Stimulated activated CD4-positive, alpha-beta T cell treated with anti-CD3 and anti-CD28 coated beads, Interleukin-1b, Interleukin-23, amount 100 ng/mL, for 1 hour (primary cell): ENCODE measurements at places on chromosomes 6 and 20.

DNA sequence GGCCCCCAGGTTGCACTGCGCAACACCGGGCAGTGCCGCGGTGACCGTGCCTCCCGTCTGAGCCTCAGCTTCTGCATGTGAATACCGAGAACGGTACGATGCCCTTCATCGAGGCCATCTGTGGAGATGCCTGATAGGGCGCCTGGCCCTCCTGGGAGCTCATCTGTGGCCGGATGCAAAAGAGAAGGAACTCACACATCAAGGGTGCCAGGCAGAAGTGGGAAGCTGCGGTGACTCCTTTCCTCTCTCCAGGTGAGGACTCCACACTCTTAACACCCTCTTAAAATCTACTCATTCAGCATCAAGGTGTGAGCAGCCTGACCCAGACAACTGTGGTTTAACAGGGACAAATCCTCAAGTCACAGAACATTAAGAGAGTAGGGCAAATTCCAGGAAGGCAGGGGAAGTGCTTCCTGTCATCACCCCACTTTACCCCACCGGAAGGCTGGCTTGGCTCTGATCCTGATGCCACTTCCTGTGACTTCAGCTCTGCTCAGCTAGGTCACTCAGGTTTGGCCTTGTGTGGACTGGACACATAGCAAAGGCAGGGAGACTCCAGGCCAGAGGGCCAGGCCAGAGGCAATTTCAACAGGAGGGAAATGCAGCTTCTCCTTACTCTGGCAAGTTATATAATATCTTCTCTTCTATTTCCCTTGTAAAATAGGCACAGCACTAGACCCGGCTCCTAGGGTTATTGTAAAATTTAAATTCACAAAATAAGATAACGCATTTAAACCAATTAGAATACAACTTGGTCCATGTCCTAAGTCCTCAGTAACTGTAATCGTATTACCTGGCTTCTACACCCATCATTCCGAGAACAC is 69.4 kb downstream of the CPNE5 start:
- no peak for DNase-seq

- no peak for DNase-seq
Measured at GRCh38 chr20:21137078-21137477, 11.2 kb downstream of the KIZ start.

GRCh38 chr20:4401601-4402000 is 320.1 kb upstream of the PRND start:
- DNase-seq: no peak

DNA sequence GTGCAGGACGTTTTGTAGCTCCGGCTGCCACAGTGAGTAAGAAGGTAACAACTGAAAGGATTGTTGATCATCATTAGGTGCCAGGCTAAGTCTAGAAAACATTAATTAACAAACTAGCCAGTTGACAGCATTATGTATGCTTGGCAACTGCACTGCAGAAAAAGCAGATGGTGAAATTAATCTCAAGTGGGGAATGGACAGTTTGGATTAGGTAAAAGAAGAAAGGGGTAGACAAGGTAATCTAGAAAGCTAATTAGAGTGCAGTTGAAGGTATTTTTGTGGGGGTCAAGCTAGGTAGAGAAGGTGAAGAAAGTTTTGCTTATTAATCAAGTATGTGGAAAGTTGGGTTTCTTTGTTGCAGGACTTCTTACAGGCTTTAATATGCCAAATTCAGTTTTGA is 69.7 kb upstream of the HINT3 start:
- no peak for DNase-seq

- no peak for DNase-seq
Measured at GRCh38 chr6:126531286-126531685, 191.4 kb downstream of the CENPW start.
